CD8-positive, alpha-beta memory T cell (primary cell): ENCODE measurements at places on chromosomes 11 and 22.

DNA sequence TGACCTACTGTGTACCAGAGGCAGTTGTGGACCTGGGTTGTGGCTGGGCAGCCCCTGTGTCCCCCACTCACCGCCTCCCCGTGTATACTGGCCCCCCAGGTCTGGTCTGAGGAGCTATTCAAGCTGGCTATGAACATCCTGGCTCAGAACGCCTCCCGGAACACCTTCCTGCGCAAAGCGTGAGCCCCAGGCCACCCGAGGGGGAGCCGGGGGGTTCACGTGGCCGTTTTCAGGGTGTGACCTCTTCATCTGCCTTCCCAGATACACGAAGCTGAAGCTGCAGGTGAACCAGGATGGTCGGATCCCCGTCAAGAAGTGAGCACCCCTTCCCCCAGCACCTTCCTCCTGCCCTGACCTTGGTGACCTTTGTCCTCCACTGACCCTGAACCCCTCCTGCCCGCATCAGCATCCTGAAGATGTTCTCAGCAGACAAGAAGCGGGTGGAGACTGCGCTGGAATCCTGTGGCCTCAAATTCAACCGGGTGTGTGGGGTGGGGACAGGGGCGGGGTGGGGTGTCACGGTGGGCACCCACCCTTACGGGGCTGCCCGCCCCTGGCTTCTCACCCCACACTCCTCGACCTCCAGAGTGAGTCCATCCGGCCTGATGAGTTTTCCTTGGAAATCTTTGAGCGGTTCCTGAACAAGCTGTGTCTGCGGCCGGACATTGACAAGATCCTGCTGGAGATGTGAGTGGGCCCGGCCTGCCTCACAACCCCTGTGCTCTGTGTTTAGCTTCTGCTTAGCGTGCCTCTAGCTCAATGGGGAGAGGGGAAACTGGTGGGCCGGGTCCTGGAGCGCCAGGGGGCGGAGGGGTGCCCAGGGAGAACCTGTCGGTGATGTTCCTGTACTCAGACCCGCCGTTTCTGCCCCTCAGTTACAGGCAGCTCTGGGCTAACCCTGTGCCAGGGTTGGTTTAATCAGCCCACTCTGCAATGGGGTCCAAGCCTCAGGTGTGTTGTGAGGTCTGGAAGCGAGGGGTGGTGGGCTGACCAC, 4.1 kb downstream of the PLCB3 start:
- no peak for DNase-seq

GRCh38 chr11:134200688-134201087, 23.1 kb downstream of the NCAPD3 start:
- no peak for DNase-seq

GRCh38 chr11:75272821-75273301, 32.3 kb downstream of the TPBGL start:
- DNase-seq, result peak; percentile 26

- no peak for DNase-seq
These were observed 18.2 kb downstream of the CALCB start for GRCh38 chr11:15091625-15092024.

GRCh38 chr11:72189455-72190250, 2.3 kb upstream of the FOLR1 start:
- DNase-seq, result no peak

- DNase-seq, result no peak
These were observed 156.4 kb downstream of the ATG16L2 start for GRCh38 chr11:72970557-72971118.

DNA sequence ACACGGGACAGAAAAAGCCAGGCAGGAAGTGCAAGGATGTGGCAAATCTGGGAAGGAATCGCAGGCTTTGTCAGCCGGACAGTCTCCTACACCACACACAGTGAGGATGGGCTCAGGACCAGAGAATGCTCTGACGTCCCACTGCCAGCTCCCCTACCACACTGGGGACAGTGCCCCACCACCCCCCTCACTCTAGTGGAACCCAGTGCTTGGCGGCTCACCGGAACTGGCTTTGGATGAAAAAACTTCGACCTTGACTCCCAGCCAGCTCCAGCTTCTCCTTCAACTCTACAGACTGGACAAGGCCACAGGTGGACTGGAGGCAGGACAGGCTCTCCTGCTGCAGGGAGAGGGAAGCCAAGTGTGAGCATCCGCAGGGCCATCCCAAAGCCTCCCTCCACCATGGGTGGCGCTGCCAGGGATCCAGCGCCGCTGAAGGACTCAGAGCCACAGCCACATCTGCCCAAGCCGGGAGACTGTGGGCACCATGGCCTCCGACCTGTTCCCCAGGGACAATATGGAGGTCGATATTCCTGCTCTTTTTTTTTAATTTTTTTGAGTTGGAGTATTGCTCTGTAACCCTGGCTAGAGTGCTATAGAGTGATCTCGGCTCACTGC, 24.0 kb downstream of the SERHL2 start:
- DNase-seq, result no peak

- no peak for DNase-seq
These were observed 80.4 kb upstream of the EED start for GRCh38 chr11:86164106-86164505.

GRCh38 chr11:19972651-19973050, 187.6 kb downstream of the DBX1 start:
- no peak for DNase-seq

- no peak for DNase-seq
These were observed 38.5 kb upstream of the COMT start for GRCh38 chr22:19903031-19903430.

DNA sequence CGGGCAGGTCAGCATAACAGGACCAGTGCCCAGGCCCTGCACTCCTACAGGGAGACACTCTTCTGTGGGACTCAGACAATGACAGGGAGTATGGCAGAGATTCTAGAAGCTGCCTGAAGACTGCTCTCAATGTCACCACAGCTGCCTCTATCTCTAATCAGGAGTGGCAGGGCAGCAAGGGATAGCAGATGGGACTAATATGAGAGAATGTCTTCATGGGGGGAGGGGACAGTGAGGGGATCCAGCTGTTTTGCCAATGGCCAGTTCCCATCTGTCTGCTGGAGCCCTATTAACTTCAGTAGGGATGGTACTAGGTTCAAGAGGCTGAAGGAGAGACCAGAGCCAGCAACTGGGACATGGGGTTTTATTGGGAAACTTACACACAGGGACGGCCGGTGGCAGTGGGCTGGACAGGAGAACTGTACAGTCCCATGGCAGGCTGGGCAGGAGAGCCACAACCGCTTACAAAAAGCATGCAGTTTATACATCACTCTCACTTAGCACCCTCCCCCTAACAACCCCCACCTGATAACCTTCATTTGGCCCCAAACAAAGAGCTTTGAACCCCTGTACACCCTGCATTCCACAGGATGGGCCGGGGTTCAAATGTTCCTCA, 2.5 kb upstream of the CD82 start:
- no peak for DNase-seq

DNA sequence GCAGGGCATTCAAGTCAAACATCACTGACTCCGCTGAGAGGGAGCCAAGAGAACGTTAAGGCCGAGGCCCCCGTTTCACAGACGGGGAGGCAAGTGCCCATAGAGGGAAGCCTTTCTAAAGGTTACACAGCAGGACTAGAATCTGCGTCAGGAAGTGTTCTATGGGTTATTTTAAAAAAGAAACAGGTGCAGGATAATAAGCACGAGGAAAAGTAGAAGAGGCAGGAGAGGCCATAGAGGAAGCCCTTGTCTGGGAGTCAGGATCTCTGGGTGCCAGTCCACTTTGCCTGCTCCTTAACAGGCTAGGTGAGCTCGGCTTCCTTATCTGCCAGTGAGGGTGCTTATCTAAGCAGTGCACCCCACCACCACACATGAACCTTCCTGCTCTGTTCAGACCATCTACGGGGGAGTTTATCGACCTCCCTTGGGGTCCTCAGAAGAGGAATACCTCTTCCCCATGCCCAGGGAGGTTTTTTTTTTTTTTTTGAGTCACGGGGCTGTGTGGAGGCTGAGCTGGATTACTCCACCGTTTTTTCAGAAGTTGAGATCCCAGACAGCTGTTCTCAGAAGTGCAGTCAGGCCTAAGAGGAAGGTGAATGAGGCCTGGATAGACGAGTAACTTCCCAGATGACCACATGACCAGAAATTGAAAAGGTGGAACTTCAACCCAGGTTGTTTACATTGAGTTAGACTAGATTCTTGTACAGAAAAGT, 1.2 kb upstream of the FCHSD2 start:
- no peak for DNase-seq

DNA sequence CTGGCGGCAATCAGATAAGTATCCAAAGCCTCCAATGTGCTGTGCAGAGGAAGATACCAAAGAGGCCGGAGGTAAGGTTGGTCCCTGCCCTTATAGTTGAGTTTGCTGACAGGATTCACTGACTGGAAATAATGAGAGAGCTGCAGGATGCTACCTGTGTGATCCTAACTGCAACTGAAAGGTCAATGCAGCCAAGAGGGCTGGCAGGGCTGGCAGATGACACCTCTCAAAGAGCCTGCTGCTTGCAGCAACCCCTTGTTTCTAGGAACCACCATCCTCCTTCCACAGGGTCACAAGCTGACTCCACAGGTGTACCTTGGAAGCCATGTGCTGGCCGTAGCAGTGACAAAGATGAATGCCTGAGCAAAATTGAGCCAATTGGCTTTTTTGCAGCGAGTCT, 348.1 kb downstream of the DDX10 start:
- no peak for DNase-seq

GRCh38 chr11:125649465-125650166, 24.7 kb downstream of the CHEK1 start:
- no peak for DNase-seq

- DNase-seq, result no peak
These were observed 473.7 kb upstream of the ISX start for GRCh38 chr22:34592123-34592740.

- no peak for DNase-seq
These were observed 846 bp upstream of the STIM1 start for GRCh38 chr11:3854660-3854976.

GRCh38 chr11:125953401-125953935, 7.6 kb downstream of the VSIG10L2 start:
- DNase-seq, result no peak

DNA sequence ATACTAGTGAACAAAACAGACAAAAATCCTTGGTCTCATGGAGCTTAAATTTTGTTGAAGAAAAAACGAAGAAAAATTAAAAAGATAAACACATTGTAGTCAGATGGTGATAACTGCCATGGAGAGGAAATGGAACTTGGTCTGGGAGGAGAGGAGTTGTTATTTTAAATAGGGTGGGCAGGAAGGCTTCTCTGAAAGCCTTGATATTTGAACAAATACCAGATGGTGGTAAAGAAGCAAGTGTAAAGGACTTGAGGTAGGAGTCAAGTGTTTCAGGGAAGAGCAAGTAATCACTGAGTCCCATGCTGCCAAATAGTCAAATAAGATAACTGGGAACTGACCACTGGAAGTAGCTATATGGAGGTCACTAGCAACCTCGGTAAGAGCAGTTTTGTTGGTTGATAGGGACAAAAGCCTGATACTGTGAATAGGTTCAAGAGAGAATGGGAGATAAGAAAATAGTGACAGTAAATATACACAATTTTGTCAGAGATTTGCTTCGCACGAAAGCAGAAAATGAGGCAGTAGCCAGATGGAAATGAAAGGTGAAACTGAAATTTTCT, 55.1 kb downstream of the SESN3 start:
- no peak for DNase-seq

GRCh38 chr22:24325105-24325757, 54.6 kb downstream of the SPECC1L start:
- no peak for DNase-seq

- DNase-seq, result no peak
These were observed 9.2 kb upstream of the RRP7A start for GRCh38 chr22:42528591-42529307.

GRCh38 chr11:117220568-117220967, 11.3 kb downstream of the PCSK7 start:
- DNase-seq, result no peak
